IPS-NIHi11 (cell line): ENCODE measurements at places on chromosomes 1 and 21.

- DNase-seq = no peak
Observed at GRCh38 chr1:42593486-42594100, 64.6 kb upstream of the PPIH start.

GRCh38 chr1:60732977-60733401 is 349.4 kb upstream of the NFIA start:
- DNase-seq = no peak

- no peak for DNase-seq
Observed at GRCh38 chr1:154327466-154328317, 2.4 kb downstream of the ATP8B2 start.

- peak; percentile 66 for DNase-seq
Observed at GRCh38 chr1:46180082-46180616, 3.9 kb upstream of the P3R3URF start.

DNA sequence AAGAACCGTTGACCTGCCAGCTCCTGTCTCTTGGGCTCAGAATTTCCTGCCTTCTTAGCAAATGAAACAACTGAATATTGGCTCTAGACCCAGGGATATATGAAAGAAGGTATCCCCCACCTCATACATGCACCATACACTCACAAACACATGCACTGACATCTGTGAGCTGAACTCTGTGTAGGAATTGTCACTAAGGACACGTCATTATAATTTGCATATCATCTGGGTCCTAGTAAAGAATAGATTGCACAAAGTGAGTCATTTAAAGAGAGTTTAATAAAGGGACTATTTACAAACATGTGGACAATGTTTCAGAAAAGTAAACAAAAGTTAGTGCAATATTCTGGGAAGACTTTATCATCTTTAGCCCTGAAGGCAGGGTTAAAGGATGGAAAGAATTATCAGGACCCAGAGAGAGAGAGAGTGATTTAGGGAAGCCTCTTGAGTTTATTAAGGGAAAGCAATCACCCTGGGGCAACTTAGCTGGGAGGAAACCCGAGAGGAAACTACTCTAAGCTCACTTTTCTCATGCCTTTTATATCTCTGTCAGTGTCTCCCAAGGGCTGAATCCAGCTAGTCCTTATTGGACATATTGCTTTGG is 74.1 kb upstream of the PLA2G4A start:
- no peak for DNase-seq

- DNase-seq = no peak
Observed at GRCh38 chr1:72777918-72778317, 495.6 kb upstream of the NEGR1 start.

- DNase-seq = no peak
Observed at GRCh38 chr1:184637664-184638240, 116.9 kb downstream of the EDEM3 start.

GRCh38 chr1:53396573-53397268 is 62.5 kb upstream of the DMRTB1 start:
- no peak for DNase-seq

DNA sequence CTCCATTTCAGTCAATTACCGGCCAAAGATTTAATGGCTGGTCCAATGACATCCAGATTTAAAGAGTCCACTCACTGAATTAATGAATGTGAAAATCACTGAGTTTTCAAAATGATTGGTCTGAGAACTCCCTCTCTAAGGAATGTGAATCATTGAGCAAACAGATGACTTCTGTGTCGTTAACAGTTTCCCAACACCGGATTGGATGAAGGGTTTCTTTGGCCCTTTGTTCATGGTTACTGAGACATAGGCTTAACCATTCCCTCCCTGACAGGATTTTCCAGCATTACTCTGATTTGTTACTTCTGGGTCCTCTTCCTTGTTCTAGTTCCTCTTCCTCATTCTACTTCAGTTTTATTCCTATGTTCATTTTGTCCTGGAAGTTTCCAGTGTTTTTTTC is 1.5 kb upstream of the CLDN17 start:
- no peak for DNase-seq

DNA sequence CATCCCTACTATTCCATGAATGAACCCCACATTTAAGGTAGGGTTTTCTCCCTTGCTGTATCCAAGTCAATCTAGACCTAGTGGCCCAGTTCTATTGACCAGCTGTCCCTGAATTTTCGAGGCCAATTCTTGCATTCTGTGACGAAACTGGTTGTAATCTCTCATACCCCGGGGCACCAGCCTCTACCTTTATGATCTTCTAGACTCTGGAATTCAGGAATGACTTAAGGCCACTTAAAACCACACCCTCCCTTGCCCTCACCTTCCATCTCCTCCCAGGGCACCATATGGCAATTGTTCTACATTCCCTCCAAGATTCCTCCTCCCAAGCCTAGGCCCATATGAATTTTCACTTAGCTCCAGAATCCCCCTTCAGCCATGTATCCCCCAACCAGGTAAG is 48.9 kb downstream of the RHOU start:
- DNase-seq = no peak

DNA sequence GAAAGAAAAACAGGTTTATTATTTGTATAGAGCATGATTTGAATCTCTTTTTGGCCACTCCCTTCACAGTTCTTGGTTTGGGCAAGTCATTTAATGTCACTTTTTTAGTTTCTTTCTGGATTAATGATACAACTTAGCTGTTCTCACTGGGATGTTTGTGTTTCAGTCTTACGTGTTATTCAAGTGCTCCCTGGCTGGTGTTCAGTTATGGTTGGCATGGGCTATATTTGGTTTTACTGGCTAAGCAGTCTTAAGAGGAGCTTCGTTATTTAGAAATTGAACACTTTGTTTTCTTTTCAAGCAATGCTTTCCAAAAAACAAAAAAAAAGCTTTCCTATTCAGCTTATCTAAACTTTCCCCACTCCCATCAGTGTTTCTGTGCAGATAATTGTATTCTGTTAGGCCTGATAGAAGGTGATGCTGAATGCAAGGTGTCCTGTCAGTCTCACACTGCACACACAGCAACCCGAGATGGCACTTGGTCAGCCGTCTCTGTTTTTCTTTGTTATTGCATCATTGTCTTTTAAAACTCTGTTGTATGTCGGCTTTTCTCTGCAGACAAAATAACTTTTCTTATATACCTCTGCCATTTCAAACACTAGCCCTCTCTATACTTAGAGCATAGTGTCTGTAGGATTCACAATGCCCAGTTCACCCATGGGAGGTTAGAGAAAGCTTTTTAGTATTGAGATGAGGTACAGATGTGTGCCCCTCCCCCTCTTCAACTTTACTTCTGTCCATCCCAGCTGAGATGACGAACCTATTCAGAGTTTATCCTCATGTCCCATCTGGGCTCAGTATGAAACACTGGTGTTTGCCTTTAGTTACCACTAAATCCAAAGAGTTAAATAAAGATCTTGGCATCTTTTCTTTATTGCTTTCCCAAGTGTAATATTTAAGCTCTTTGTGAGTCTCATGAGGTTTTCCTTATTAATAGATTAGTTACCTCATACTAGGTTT is 80.2 kb downstream of the VPS13D start:
- no peak for DNase-seq

- no peak for DNase-seq
Observed at GRCh38 chr21:20728691-20729090, 269.5 kb upstream of the NCAM2 start.

- no peak for DNase-seq
Observed at GRCh38 chr1:30064547-30064946, 658.8 kb downstream of the MATN1 start.

GRCh38 chr1:99782397-99782796 is 16.0 kb upstream of the FRRS1 start:
- DNase-seq = no peak

DNA sequence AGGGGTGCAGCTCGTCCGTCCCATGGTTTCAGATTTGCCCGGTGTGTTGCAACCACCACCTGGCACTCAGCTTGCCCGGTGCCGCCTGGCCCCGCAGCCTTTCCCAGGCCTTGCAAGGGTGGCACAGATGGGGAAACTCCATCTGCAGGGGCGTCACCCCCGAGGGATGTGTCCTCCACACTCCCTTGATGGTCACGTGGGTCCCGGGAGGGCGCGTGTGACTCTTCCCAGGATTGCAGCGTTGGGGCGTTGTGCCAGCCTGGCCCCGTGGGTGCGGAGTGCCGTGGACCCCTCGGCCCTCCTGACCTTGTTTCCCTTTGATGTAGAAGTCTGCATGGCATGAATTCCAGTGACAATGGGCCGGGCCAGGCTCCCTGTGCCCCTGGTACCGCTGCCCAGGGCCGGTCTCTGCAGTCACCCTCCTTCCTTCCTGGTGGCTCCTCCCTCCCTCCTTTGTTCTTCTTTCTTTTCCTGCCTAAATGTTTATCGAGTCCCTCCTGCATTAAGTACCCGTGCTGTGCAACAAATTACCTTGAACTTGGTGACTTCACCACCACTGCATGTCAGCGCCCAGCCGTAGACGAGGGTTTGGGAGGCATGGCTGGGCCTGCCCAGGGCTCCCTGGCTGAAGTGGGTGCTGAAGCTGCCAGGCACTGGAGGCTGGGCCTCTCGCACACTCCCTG is 22.9 kb downstream of the RRP1 start:
- DNase-seq = no peak

DNA sequence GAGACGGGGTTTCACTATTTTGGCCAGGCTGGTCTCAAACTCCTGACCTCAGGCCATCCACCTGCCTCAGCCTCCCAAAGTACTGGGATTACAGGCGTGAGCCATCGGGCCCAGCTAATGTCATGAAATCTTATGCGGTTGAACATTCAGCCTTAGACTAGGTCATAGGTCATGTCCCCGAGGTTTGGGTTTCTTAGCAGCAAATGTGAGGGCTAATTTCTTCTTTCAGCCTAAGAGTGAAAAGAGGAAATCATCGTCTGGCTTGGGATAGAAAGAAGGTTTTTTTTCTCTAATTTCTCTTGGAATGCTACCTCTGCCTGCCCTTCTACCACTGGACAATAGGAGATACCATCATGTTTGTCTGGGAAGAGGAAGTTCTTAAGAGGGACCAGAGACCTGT is 18.0 kb upstream of the PIK3CD start:
- no peak for DNase-seq

GRCh38 chr1:204684206-204684570 is 1.4 kb downstream of the LRRN2 start:
- no peak for DNase-seq

DNA sequence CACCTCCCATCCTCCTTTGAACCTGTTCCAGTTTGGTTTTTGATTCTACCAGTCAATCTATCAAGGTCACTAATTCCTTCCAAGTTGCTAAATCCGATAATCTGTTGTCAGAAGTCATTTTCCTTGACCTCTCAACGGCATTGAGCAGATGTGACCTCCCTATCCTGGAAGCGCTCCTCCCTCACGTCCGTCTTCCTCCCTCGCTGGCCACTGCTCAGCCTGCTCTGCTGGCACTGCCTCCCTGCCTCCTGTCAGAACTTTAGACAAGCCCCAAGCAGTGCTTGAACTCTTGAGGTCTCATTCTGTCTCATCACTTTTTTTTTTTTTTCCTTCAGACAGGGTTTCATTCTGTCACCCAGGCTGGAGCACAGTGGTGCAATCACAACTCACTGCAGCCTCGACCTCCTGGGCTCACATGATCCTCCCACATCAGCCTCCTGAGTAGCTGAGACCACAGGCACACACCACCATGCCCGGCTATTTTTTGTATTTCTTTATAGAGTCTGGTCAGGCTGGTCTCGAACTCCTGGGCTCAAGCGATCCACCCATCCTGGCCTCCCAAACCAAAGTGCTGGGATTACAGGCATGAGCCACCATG is 4.4 kb upstream of the ACOT7 start:
- no peak for DNase-seq

- no peak for DNase-seq
Observed at GRCh38 chr1:27531959-27532685, 42.2 kb upstream of the WASF2 start.

DNA sequence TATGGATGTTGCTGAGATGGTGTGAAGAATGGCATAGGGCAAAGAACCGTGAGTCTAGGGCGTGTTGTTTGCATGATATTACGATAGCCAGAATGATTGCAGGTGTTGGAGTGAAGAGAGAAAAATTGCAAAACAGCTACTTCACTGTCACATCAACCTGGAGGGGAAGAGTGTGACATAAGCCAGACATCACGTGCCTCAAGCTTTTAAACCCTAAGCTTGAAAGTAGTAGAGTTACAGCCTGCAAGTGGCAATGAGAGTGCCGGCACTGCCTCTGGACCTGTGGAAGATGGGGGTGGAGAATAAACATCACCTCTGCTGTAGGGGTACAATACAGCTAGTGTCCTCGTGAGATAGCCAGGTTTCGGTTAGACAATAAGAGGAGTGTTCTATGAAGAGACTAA is 11.1 kb downstream of the EEIG2 start:
- no peak for DNase-seq

DNA sequence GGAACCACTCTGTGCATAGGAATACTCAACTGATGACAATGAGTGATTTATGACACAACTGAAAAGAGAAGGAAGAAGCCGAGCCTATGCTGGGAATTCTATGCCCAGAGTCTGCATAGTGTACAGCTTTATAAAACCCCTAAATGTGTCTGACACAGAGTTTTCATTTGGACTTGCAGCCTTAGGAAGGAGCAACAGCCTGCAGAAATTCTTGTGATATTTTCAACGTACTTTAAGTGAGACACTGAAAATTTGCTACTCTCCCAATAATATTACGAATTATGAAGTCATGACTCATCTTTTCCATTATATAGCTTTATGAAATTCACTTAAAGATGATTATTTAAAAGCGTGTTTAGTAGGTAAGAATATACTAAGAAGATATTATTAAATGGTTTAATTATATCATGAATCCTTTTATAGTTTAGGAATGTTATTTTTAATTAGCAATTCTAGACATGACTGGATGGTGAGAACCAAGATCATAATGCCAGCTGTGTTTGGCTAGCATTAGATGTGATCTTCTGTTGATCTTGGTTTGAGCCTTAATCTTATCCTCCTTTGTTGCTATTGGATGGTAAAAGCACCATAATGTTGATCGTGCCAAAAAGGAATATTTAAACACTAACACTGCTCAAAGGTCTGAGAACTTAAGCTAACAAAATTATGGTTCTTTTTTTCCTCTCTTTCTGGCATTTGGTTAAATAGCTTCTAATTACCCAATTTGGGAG is 785.1 kb upstream of the ADGRL4 start:
- no peak for DNase-seq

DNA sequence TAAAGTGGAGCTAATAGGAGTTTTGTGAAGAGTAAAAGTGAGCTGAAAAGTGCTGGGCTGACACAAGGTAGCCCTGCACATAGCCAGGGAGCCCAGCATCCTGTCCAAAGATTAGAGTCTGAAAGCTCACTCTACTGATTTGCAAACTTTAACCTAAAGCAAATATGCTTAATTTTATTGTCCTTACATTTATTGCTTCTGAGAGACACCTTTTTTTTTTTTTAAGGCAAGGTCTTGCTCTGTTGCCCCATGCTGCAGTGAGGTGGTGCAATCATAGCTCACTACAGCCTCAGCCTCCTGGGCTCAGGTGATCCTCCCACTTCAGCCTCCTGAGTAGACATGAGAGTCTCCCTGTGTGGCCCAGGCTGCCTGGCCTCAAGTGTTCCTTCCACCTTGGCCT is 16.5 kb downstream of the MGST3 start:
- no peak for DNase-seq

- DNase-seq = no peak
Observed at GRCh38 chr1:175864625-175865024, 121.2 kb upstream of the TNR start.

- no peak for DNase-seq
Observed at GRCh38 chr1:1332774-1333480, 1.8 kb downstream of the TAS1R3 start.
